Epithelial cell of prostate (primary cell): ENCODE measurements at places on chromosomes 7 and 10.

GRCh38 chr10:43401627-43402026 lies 7.4 kb downstream of the HNRNPF start:
- DNase-seq = no peak

- no peak for DNase-seq
Observed at GRCh38 chr10:11610166-11610825, 1.2 kb downstream of the USP6NL start.

GRCh38 chr7:105932835-105933477 lies 30.1 kb upstream of the CDHR3 start:
- no peak for DNase-seq

- DNase-seq = no peak
Observed at GRCh38 chr10:74677951-74678350, 148.4 kb upstream of the KAT6B start.

GRCh38 chr7:41002741-41003610 lies 699.9 kb downstream of the INHBA start:
- no peak for DNase-seq

- no peak for DNase-seq
Observed at GRCh38 chr7:64181586-64181985, 25.4 kb upstream of the ZNF735 start.

DNA sequence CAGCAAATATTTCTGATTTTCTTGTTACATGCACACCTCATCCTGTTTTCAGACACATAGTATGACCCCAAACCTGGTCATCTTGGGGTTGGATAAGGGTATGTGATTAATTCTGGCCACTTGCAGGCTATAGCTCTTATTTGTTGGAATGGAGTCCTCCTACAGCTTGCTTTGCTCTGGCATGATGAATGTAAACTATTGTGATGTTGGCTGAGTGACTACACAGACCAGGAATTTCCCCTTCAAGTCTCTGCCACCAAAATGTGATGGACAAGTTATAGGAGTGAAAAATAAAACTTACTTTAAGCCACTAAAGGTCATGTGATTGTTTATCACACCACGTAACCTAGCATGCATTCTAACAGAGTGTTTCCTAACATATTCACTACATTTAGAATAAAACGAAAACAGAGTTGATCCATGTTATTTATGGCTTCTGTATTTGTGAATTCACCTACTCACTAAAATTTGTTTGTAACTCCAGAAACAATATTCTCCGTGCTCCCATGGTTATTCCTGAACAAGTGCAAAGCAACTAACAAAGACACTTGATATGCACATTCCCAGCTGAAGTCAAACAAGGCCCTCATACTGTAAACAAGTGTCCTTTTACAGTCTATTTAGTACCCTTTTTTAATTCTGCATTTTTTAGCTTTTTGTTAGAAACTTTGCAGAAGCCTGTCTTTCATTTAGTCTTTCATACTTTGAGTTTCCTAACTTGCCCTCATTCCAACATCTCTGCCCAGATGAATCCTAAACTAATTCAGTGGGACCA lies 599.2 kb upstream of the PCDH15 start:
- no peak for DNase-seq

GRCh38 chr10:132978542-132978941 lies 36.2 kb upstream of the CFAP46 start:
- no peak for DNase-seq

DNA sequence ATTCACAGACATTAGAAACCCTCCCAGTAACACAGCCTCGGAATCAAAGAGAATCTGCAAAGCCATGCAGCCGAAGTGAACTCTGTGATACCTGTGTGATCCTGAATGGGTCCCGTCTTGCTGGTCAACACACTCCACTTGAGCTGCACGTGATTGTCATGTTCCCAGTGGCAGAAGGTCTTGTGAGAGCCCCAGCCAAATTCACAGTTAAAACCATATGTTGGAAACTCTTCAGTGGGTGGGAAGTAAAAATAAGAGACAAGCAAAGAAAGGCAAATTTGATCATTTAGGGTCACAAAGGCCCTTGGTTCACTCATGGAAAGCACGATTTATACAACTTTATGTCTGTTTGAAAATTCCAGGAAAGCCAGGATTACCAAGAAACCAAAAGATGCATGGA lies 142.3 kb downstream of the NRP1 start:
- DNase-seq = no peak

- DNase-seq = no peak
Observed at GRCh38 chr10:89238956-89239644, 12.5 kb downstream of the LIPA start.

DNA sequence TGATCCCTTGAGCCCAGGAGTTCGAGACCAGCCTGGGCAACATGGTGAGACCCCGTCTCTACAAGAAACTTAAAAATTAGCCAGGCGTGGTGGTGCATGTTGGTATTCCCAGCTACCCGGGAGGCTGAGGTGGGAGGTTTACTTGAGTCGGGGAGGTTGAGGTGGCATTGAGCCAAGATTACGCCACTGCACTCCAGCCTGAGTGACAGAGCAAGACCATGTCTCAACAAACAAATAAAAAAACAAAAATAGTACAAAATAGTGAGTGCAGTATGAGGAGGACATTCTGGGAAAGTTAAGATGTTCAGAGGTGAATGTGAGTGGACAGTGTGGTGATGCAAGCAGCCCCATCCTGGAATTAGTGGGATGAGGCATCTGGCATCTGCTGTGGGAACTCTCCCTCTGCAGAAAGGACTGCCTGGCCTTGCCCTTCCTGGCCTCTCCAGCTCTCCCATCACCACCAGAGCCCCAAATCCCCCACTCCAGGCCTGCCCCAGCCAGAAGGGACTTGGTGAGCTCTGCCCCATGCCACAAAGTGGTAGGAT lies 96.6 kb upstream of the PARD3 start:
- DNase-seq = no peak

DNA sequence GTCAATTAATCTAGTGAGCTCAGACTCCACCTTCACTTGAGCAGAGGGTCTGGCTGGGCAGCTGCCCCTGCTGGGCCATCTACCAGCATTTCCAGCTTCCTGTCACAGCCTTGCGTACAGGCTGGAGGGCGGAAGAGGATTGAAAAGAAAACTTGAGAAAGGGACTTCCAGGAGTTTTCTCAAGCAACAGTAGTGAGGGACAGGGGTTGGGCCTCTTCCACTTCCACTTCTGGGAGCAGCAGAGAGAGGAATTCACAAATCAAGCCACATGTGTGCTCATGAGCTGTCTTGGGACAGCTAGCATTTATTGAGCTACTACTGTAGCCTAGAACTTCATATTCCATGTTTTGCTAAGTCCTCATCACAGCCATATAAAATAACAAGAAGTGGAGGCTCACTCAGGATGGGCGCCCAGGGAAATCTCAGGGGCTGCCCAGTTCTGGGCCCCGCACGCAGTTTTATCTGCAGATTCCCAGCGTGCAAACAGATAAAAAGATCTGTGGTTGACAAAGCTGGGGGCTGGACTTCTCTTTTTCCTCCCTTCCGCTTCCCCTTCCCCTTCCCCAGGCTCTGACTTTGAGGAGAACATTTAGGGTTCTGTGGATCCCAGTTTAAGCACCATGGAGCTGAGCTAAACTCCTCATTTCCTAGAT lies 135.8 kb downstream of the RGS10 start:
- no peak for DNase-seq

DNA sequence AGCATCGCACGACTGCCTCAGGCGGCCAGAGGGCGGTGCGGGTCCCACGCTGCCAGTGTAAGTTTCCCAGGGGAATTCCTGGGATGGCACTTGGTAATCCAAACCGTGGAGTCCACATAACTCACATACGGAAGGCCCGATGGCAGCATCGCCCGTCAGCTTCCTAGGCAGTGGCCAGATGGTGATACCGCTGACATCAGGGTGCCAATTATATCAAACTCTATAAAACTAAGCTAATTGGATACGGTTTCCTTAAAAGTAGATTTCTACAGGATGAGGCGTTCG lies 189.8 kb downstream of the CELF2 start:
- no peak for DNase-seq

DNA sequence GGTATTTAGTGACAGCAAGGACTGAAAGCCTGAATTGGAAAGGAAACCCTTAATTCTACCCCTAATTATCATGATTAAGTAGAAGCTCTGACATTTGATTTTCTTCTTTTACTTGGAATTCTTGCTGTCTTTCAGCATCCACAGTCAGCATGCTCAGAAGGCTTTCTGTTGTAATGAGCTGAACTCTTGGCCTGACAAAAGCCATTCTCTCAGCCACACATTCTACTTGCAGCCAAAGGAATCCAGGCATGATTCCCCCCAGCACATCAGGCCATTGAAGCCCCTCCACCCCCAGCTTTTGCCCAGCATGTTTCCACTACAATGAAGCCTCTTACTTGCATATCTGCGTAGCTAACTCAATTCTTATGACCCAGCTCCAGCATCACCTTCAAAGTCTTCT lies 94.3 kb upstream of the FRMD4A start:
- no peak for DNase-seq

DNA sequence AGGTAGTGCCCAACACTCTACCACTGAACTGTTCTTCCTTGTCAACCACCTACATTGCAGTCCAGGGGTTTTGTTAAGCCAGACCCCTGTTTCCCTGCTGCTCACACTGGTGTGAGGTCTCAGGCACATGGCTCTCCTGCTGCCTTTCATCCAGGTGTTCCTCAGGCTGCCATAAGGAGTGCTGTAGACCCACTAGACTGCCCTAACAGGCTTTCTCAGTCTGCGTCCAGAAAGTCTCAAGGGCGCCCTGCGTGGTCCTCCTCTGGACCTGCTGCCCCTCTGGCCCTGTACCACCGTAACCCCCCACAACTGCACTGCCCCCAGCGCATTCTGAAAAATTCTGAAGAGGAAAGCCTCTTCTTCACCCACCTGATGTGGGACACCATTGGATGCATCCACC lies 225.7 kb upstream of the ANKRD30A start:
- DNase-seq = no peak

GRCh38 chr7:103396471-103396870 lies 49.0 kb downstream of the PSMC2 start:
- DNase-seq = no peak

DNA sequence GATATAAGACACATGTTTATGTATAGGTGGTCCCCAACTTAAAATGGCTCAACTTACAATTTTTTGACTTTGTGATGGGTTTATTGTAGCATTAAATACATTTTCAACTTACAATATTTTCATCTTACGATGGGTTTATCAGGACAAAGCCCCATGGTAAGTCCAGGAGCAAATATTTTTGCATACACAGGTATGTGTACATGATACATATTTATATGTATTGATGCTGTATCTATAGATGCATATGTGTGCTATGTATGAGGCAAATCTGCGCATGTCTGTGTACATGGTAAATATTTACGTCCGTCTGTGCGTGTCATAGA lies 664 bp upstream of the UBE3C start:
- DNase-seq = no peak

DNA sequence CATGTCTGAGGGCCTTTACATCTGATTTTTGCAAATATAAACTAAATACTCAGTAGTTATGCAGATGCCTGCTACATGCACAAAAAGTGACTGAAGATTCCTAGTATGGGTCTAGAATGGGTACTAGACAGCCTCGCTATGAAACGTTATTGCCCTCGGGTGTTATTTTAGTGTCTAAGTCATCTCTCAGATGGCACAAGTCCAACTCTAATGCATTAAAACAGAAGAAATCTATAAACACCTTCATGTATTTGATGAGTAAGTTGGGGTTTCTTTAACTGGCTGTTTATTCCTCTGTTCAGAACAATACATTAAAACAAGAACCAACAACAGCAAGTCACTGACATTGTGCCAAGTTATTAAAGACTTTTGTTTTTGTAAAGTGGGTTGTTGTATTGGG lies 41.6 kb downstream of the TEX36 start:
- no peak for DNase-seq

GRCh38 chr10:72812753-72813430 lies 80.6 kb upstream of the OIT3 start:
- DNase-seq = peak; percentile 10

GRCh38 chr10:122590153-122590552 lies 29.6 kb downstream of the DMBT1 start:
- DNase-seq = no peak

DNA sequence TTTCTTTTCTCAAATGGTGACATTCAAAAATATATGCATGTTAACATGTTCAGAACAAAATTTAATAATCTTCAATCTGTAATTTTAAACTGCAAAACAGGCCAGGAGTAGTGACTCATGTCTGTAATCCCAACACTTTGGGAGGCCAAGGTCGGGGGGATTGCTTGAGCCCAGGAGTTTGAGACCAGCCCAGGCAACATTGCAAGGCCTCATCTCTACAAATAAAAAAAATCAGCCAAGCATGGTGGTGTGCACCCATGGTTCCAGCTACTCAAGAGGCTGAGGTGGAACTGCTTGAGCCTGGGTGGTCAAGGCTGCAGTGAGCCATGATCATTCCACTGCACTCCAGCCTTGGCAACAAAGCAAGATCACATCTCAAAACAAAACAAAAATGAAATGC lies 394.3 kb downstream of the PARD3 start:
- no peak for DNase-seq

DNA sequence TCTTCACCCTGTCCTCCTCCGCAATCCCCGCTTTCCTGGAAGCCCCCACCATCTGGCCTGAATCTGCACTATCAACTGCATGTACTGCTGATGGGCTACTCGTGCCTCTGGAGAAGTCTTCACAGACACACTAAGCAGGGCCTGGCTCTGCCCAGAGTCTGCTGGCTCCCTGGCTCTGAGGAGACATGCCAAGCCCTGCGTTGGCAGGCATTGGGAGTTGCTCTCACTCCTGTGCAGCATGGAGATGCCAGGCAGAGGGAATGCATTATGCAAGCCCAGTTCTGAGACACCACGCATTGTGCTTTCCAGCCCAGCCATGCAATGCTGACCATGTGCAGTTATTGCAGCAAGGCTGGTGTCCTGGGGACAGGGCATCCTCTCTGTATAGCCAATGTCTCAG lies 314.6 kb downstream of the CXCL12 start:
- DNase-seq = no peak

DNA sequence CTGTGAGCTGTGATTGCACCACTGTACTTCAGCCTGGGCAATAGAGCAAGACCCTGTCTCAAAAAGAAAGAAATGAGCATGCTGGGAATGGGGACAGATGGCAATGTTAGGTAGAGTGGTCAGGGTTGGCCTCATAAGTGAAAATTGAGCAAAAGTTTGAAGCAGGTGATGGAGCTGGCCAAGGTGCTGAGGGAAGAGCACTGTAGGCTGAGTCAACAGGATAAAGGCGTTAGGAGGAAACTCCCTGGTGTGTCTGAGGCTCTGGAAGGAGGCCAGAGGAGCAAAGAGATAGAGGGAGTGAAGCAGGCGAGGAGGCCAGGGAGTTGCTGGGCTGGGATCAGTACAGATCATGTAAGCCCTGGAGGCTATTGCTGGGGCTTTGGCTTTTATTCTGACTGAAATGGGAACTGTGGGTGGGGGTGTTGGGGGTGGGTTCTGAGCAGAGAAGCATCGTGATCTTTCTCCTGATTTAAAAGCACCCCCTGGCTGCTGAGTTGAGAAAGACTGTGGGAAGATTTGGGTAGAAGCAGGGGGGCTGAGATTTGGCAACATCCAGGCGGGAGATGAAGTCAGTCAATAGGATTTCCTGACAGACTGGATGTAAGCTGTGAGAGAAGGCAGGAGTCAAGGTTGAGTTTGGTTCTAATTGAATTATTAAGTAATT lies 52.5 kb upstream of the VKORC1L1 start:
- DNase-seq = no peak

- DNase-seq = no peak
Observed at GRCh38 chr10:14645239-14645960, 129.3 kb downstream of the FAM107B start.
